Activated CD4-positive, alpha-beta T cell treated with anti-CD3 and anti-CD28 coated beads, Interleukin-2, amount 50 U/mL, for 4 hours (primary cell): ENCODE measurements at places on chromosomes 1 and 21.

- no peak for DNase-seq
These were observed 873 bp downstream of the IFT25 start for GRCh38 chr1:53944469-53945182.

GRCh38 chr1:55670331-55671082, 455.3 kb upstream of the USP24 start:
- no peak for DNase-seq

- no peak for DNase-seq
These were observed 58.4 kb upstream of the SSBP3 start for GRCh38 chr1:54464477-54465146.

GRCh38 chr1:222347627-222348026, 200.3 kb downstream of the HHIPL2 start:
- DNase-seq: no peak

GRCh38 chr1:68287241-68287640, 54.9 kb upstream of the WLS start:
- DNase-seq: no peak

DNA sequence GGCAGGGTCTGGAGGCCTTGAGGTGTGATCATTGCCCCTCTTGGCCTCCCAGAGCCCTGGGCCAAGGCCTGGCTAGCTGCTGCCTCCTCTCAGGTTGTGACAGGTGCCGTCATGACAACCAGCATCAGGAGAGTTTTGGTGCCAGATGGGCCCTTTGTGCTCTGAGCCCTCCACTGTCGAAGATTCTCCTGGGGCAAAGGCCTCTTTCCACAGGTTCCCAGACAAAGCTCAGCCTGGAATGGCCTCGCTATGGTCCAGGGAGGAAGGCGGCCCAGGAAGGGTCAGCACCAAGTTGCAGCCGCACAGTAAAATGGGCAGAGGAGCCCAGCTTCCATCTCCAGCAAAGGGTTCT, 78.4 kb downstream of the ALPL start:
- DNase-seq: no peak

- DNase-seq: no peak
These were observed 1.7 kb downstream of the ISG15 start for GRCh38 chr1:1014799-1015681.

- DNase-seq: no peak
These were observed 21.9 kb downstream of the PODN start for GRCh38 chr1:53083636-53084588.
